ENCODE measurements at places on chromosomes 3 and 15. TPM values are rescaled to one million over a fixed set of nuclear protein-coding genes. Genes with fewer than 3 reads are reported as not detected.

The C15orf61 gene
- 6.4 TPM for total RNA-seq

The RBM5 gene
- total RNA-seq = 132 TPM

- no peak for DNase-seq
Observed at GRCh38 chr3:55000953-55001352, 73.1 kb upstream of the LRTM1 start.

GRCh38 chr3:166580561-166580960 is 743.3 kb upstream of the BCHE start:
- no peak for DNase-seq

All from mesenteric fat pad (tissue), 1 donor.